ENCODE measurements at places on chromosomes 3 and 15. TPM values are rescaled to one million over a fixed set of nuclear protein-coding genes. Genes with fewer than 3 reads are reported as not detected.

DNA sequence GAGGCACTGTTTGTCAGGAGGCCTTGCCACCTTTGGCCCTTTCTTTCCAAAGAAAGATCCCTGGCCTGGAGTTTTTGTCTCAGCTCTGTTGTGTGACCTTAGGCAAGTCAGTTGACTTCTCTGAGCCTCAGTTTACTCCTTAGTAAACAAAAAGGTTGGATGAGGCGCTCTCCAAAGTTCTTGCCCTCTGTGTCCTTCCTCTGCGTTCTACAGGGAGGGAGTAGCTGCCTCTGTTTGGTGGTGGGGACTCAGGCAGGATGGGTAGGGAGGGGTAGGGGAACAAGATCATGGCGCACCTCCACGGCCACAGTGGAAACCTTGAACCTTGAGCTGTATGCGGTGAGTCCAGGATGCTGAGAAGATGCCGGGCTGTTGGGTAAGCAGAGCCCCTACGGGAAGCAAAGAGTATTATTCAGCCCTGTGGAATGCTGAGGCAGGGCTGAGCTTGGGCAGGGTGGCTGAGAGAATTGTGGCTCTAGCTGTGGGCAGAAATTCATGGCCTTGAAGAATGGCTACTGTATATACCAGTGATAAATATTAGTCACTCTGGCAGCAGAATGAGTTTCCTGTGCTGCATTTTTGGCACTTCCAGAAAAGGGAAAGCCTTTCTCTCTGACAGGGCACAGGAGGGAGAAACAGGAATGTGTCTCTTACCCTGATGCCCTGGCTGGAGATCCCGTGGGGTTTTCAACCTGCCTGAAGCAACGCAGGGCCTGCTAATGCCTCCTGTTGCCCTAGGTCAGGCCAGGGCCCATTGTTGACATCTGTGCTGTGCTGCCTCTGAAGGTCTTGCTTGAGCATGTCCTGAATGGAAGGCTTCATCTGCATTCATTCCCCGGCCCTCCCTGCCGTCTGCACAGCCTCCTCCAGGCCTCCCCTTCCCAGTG lies 39.9 kb downstream of the SMAD3 start:
- H3K36me3 ChIP-seq: no peaks in the 10 kb centered on the region
- no peak for DNase-seq
- peaks cover 76% of the 10 kb centered on the region for H3K4me1 ChIP-seq
- H3K27ac ChIP-seq: peak overlapping the region; percentile 24

DNA sequence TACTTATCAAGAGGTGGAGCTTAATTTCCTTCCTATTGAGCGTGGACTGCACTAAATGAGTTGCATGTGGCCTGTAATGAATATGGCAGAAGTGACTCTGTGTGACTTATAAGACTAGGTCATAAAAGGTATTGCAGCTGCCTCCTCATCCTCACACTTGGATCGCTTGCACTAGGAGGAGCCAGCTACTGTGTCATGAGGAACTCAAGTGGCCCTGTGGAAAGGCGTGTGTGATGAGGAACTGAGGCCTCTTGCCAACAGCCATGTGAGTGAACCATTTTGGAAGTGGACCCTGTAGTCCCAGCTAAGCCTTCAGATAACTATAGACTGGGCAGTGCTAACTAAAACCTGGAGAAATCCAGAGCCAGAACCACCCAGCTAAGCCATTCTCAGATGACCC lies 7.1 kb upstream of the SLC30A4 start:
- DNase-seq: no peak
- H3K4me3 ChIP-seq: no peak overlapping the region
- no peaks in the 10 kb centered on the region for H3K4me1 ChIP-seq

DNA sequence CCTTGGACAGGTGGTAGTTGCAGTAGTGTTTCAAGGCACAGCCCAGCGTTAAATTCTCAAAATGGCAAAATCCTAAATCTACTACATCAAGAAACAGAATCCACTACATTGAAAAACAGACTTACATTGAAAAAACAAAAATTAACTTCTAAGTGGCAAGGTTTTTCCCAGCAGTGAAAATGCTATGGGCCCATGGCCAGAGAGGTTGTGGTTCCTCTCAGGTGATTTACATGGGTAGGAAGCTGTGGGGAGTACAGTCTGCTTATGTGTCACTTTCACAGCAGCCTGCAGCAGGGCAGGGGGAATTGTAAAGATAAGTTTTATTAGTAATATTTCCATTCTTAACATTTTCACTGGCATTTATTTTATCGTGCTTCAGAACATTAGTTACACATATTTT lies 24.9 kb downstream of the TTC14 start:
- H3K36me3 ChIP-seq: no peaks in the 10 kb centered on the region
- no peaks in the 10 kb centered on the region for H3K27me3 ChIP-seq
- no peak overlapping the region for H3K27ac ChIP-seq

Gene SPESP1
- total RNA-seq: 1.2 TPM

DNA sequence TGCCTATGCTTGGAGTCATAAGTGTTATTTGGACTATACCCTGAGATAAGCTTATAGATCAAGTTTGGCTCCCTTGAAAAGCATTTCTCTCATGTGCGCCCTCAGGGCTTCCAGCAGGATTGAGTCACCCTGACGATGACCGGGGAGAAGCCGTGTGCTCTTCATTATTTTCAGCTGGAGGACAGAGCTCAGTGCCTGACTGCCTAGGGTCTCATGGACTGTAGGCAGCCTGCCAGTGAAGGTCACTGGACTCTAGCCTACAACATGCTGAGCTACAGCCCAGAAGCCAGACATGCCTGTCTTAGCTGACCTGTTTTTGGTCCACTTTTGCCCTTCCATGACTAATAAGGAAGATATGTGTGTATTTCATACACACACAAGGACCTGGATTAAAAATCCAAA lies 31.6 kb upstream of the NUDT16 start:
- DNase-seq: no peak
- H3K27me3 ChIP-seq: no peaks in the 10 kb centered on the region
- H3K36me3 ChIP-seq: no peaks in the 10 kb centered on the region
- no peaks in the 10 kb centered on the region for H3K4me1 ChIP-seq
- no peak overlapping the region for H3K27ac ChIP-seq
- H3K4me3 ChIP-seq: no peak overlapping the region

- no peak for DNase-seq
- H3K4me1 ChIP-seq: peaks cover 4% of the 10 kb centered on the region
- H3K27me3 ChIP-seq: no peaks in the 10 kb centered on the region
- H3K4me3 ChIP-seq: no peak overlapping the region
These were observed 38.9 kb downstream of the RYK start for GRCh38 chr3:134211797-134212196.

Gene FOXP1
- 140 TPM for total RNA-seq

DNA sequence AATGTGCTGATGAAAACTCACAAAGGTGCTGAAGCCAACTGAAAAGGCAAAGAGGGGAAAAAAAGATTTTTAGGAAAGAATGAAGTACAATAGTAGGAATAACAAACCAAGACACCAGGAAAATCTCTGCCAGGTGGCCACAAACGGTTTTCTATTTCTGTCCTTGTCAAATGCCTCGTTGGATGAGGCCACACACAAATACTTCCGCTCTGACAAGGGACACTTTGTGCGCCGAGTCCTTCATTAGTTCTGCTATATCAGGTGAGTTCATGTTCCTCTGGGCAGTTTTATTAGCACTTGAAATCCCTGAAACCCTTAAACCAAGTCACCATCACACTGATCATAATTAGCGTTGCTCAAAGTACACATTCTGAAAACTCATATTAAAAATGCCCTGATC lies 373.1 kb downstream of the VPS13C start:
- no peaks in the 10 kb centered on the region for H3K4me1 ChIP-seq
- H3K27me3 ChIP-seq: no peaks in the 10 kb centered on the region
- H3K4me3 ChIP-seq: no peak overlapping the region
- no peak overlapping the region for H3K27ac ChIP-seq
- no peak for DNase-seq
